ENCODE measurements at places on chromosomes 2 and 18.
A peak's percentile ranks its signal among the peaks of the same experiment; 100 is the strongest.

DNA sequence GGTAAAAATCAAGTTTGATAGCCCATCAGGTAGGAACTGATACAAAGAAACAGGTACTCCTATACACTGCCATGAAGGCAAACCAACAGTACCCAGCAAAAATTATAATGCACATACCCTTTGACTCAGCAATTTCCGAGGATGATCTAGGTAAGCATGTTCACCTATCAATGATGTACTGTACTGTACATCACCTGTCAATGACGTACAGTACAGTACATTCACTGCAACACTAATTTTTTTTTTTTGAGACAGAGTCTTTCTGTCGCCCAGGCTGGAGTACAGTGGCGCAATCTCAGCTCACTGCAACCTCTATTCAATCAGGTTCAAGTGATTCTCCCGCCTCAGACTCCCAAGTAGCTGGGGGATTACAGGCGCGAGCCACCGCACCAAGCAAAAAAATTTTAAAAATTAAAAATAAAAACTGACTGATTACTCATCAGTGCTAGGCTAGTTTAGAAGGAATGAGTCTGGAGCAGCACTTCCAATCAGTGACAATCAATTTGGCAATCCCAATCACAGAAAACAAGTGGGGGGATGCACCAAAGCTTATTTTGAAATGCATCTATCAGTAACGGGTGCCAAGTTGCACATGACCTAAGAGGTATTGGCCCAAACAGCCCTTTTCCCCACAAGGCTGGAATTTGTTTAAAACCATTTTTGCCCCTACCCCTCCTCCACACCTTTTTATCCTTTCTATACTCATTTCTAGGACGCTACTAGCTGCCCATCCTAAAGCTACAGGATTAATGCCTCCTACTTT lies 8.2 kb downstream of the SRSF7 start:
- no peak for DNase-seq

GRCh38 chr2:101729521-101730190 lies 32.1 kb downstream of the MAP4K4 start:
- DNase-seq = no peak

- DNase-seq = no peak
Measured at GRCh38 chr2:228625481-228625880, 444.0 kb upstream of the SPHKAP start.

GRCh38 chr18:66558773-66559172 lies 45.1 kb downstream of the CDH19 start:
- no peak for DNase-seq

DNA sequence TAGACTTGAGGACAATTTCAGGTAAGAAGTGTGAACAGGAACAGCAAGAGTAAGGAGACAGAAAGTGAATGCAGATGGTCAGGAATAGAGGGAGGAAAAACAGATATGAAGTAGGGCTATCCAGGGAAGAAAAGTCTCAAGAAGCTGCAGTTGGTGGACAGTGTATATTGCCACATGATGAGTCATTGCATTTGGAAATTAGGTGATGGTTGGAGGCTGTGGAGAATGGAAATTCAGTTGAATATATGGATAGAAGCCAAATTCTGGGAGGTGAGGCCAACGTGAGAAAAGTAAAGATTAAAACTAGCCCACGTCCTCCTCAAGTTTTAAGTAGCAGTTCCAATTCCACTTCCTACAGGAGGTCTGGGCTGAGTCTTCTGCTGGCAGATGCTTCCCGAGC lies 158.4 kb downstream of the UBE2E3 start:
- DNase-seq = no peak

GRCh38 chr18:57915865-57916582 lies 112.9 kb upstream of the ATP8B1 start:
- no peak for DNase-seq

DNA sequence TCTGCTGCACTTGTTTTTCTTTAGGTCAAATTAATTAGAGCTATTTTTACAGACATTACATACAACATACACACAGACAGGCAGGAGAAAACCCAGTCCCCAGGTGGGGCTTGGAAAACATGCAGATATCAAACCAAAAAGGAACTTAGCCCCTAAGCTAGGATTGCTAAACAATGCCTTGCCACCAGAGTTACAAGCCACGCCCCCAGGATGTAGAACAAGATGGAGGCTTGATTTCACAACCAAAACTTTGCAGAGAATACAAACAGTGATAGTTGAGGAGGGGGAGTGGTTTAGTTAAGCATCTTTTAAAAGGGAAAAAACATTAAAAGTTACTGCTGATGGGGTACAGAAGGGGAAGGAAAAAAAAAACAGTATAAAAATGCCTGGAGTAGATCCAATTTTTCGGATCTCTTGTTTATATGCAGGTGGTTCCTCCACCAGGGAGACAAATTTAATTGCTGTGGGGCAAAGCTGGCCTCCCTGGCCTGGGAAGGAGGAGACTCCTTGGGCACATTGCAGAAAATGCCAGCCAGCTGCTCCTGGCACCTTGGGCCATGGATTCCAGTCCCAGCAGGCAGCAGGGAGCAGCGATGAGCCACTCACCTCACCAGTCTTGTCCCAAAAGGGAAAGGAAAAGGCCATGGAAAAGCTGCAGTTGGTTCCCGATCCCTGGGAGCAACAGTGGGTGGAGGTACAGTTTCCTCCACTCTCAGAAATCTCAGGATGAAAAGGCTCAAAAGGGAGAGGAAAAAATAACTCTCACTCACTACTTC lies 348.4 kb upstream of the REG3G start:
- no peak for DNase-seq

DNA sequence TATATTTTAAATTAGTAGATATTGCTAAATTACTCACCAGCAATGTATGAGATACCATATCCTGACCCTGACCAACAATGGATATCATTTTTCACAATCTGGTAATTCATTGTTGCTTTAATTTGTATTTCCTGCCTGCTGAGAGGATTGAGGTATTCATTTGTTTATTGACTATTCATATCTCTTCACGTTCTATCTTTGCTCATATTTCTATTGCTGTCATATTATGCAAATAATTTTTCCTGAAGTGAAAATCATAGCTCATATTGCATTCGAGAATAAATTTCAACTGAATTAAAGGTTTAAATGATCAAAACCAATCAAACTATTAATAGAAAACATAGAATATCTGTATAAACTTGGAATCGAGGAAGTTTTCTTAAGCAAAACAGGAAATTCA lies 31.0 kb downstream of the INO80D start:
- no peak for DNase-seq

- no peak for DNase-seq
Measured at GRCh38 chr2:23706613-23707078, 220.3 kb downstream of the ATAD2B start.

- DNase-seq = no peak
Measured at GRCh38 chr18:52569492-52569891, 229.5 kb downstream of the DCC start.

DNA sequence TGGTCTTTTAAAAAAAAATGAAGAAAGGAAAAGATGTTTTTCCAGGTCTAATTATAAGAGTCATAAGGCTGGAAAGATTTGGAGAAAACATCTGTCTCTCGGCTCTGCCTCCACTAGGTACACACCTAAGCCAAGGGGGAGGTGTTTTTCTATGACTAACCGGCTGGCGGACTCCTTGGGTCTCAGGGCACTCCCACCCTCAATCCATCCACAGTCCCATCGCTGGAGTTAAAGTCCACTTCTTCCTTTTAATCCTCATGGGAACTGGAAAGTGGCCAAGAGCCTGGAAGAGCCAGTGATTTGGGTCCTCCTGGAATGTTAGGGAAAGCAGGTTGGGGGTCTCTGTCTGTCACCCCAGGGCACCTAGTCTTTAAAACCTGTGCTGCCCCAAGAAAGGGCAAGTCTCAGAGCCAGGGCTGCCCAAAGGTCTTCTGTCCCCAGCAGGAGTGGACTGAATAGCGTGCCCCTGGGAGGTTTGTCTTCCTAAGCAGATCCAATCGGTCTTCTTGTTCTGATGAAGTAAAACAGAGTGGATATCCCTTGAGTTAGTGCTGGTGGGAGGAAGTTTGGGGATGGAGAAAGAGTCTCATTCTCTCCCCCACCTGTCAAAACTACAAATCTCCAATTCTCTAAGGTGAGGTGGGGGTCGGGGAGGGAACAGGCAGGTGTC lies 66.4 kb downstream of the MCFD2 start:
- DNase-seq = no peak

GRCh38 chr2:188811522-188811921 lies 162.7 kb upstream of the COL3A1 start:
- no peak for DNase-seq

DNA sequence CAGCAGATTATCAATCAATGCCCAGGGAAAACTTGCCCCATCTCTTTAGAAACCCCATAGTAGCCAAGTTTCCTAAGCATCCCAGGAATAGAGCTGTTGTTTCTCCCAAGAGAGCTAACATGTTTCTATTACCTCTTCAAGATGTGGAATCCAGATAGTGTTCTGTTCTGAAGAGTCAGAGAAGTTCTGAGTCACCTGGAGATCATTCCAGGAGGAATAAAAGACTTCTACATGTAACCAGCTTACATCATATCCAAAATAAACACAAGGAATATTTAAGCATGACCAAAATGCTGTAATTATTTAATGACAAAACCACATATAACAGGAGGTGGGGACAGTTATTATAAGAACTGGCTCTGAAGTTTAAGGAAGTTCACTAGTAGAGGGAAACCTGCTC lies 51.0 kb upstream of the GORASP2 start:
- DNase-seq = no peak

- DNase-seq = no peak
Measured at GRCh38 chr2:166293984-166294383, 81.8 kb downstream of the SCN9A start.

- DNase-seq = peak; percentile 76
Measured at GRCh38 chr2:196131384-196131937, 39.9 kb downstream of the STK17B start.

GRCh38 chr2:97919858-97920257 lies 75.9 kb downstream of the TMEM131 start:
- DNase-seq = no peak

GRCh38 chr2:157420771-157421323 lies 23.0 kb downstream of the CYTIP start:
- peak; percentile 55 for DNase-seq

DNA sequence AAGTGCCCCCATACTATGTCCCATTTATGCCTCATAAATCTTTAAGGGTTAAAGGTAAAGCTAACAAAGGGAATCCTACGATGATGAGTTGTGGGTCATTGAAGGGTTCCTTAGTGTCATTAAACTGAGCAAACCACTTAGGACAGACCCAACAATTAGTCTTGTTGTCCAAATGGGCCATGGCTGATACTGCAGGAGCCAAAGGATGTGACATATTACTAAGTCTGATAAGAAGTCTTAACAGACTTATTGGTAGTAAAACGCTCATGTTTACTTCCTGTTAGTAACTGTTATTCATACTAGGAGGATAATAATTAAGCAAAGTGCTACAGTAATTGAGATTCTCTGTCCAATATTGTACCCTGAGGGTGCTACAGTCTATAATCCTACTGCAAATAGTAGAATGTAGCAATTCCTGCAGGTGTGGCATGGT lies 96.8 kb downstream of the PTPN4 start:
- no peak for DNase-seq

DNA sequence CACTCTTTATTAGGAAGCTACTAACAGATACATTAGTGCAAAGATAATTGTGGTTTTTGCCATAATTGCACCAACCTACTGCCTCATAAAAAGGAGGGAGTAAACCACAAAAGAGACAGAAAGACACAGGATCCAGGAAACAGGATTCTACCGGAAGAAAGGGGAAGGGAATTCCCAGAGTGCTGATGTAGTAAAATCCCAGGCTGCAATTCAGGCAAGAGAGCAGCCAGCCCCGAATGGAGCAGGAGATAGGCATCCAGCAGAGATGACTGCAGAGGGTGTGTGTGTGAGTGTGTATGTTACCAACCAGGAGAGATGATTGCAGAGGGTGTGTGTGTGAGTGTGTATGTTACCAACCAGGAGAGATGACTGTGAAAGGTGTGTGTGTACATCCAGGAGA lies 84.4 kb downstream of the KCNS3 start:
- DNase-seq = no peak

GRCh38 chr2:99555404-99555803 lies 65.6 kb upstream of the REV1 start:
- DNase-seq = no peak

DNA sequence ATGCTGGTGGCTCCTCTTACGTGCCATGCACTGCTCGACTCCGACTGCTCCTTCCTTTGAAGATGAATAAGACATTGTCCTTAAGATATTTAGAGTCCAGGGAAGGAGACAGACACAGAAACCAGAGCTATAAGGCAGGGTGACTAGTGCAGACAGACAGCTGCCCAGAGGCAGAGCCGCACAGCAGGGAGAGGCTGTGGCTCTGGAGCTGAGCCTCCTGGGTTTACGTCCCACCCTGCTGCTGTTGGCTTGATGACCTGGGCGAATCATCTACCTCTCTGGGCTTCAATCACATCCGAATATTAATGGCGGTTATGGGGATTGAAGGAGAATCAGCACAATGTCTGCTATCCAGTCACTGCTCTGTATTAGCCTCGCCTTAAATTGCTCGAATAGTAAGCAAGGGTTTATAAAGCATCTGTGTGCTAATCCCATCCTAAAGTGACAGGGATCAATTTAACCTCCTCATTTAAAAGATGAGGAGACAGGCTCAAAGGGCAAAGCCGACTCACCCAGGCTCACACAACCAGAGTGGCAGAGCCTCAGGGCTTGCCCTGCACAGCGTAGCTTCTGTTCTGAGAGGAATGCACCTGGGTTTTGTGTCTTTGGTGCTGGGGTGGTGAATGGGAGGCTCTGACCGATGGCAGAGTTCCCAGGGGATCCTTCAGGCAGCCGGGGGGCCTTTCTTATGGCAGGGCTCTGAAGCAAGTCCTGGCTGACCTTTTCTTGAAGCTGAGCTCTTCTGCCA lies 284.1 kb downstream of the MYCN start:
- DNase-seq = no peak

GRCh38 chr2:102063941-102064678 lies 72.3 kb downstream of the IL1R2 start:
- DNase-seq = no peak

- DNase-seq = peak; percentile 47
Measured at GRCh38 chr2:233350708-233351107, 3.6 kb upstream of the DGKD start.

- no peak for DNase-seq
Measured at GRCh38 chr2:226477221-226478108, 322.2 kb downstream of the IRS1 start.
